ENCODE measurements at places on chromosomes 4 and X.

GRCh38 chr4:168812806-168813205 is 197.2 kb downstream of the CBR4 start:
- no peak for DNase-seq

DNA sequence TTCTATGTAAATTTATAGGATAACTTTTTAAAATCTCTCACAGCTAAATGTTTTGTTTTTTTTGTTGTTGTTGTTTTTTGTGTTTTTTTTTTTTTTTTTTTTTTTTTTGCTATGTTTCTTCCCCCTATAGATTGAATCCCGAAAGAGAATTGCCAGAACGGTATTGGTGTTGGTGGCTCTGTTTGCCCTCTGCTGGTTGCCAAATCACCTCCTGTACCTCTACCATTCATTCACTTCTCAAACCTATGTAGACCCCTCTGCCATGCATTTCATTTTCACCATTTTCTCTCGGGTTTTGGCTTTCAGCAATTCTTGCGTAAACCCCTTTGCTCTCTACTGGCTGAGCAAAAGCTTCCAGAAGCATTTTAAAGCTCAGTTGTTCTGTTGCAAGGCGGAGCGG is 4.1 kb downstream of the BRS3 start:
- no peak for DNase-seq

GRCh38 chr4:110854021-110854678 is 231.3 kb upstream of the PITX2 start:
- no peak for DNase-seq

DNA sequence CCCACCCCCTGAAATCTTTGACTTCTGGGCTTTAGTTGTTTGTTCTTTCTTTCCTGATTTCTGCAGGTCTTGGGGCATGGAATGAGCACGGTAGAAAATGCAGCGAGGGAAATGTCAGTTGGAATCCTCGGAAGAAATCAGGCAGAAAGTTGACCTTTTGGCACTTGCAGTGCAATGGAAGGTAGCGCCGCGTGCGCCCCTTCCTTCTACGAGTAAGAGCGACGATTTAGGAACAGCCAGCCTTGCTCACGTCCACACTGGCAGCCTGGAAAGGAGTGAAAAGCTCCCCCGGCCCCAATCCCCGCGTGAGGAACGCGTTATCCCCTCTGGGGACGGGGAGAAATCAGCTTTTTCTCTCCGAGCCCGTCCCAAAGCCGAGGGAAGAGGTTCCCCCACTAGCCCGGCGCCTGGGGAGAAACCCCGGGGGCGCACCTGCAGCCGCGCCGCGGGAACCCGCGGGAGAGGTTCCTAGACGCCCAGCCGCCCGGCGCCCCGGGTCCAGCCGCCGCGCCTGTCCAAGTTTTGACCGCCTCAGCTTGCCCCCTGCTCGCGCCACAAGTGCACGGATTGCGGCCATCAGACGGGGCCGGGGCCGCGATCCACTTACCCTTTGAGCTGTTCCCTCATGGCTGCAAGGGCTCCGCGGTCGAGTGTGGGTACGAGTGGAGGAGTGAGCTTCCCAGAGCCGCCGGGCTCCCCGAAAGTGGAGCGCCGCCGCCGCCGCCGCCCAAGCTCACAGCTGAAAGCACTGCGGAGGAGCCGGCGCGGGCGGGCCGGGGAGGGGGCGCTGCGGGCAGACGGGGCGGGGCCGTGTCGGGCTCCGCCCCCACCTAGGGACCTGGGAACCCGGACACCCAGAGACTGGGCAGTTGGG is 194.6 kb upstream of the FTHL17 start:
- no peak for DNase-seq

DNA sequence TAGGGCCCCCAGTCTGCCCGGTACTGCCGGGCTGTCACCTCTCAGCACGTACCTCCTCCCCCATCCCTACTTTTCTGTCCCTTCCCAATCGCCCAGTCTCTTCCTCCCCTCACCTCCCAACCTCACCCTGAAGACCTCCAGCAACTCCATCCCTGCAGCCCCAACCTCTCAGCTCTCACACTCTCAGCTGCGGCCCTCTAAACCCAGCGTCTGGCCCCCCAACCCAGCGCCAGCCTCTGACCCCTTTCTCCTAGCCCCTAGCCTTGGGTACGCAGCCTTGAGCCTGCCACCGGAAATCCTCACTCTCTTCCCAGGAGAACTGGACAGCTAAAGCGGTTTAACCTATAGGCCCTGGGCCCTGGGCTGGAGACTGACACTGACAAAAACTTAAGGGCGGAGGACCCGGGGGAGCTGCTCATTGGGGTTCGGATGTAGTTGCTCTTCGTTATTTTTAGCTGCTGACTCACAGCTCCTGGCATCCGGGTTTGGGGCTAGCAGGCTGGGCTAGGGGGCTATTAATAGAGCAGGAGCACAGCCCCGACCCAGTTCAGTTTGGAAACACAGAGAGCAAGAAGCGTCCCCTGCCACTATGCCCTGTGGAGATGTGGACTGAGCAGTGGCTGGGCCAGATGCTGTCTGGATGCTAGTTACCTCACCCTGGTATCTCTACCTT is 9.6 kb upstream of the DLG3 start:
- no peak for DNase-seq

DNA sequence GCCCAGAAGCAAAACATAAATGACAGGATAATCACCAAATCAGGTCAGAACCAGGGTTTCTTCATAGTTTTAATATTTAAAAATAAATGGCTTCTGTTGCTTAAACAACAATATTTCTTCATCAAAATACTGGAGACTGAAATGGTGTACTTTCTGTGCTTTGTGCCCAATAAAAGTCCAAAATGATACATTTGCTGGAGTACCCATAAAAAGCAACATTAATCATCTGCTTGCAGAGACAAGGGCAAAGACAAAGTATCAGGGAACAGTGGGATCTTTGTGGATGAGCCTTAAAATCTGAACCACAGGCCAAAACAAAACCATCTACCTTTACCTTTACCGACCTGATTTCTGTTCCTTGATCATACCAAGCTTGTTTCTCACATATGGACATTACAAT is 683.9 kb upstream of the ATOH1 start:
- no peak for DNase-seq

GRCh38 chr4:5386921-5387320 is 321.4 kb downstream of the EVC2 start:
- no peak for DNase-seq

DNA sequence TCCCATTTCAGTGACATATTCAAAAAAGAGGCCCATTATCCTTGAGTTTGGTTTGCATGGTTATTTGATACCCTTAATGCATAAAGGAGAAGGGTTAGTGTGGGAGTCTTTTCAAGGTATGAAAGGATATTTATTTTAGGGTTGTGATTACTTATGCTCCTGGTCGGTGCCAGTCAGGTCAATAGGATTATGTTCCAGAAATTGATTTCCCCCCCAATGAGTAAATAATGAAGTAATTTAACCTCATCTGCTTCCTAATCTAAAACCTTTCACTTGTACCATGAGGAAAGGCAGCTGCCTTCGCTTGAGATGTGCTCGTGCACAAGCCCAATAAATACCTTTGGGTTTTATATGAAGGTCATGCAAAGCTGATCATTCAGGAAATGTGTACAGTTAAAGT is 55.0 kb upstream of the NR0B1 start:
- DNase-seq: no peak

DNA sequence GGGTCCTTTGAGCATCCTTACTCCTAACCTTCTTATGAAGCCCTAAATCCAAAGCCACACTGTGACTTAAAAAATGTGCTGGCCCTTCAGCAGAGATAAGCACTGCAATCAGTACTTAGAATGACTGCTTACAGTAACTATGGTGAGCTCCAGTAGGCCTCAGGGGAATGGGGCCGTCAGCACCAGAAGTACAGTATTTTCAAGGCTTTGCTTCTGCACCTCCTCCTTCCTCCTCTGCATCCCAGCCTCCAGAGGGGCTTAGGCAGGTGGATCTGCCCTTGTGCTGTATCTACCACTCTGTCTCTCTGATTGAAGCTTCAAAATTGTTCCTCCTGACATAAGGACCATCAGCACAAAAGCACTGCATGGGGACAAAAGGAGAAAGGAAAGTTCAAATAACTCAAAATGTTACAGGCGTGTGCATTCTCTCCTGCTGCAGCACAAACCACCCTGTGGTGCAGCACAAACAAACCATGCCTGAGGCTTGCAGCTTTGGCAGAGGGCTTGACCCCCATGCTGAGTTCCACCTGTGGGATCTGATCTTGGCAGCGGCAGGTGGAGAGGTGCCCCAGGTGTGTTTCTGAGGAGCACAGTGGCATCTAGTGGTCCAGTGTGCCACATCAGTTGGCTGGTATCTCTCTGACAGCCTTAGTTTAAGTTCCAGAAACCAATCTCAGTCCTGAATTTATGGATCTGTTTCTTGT is 164.7 kb downstream of the SOWAHB start:
- no peak for DNase-seq

DNA sequence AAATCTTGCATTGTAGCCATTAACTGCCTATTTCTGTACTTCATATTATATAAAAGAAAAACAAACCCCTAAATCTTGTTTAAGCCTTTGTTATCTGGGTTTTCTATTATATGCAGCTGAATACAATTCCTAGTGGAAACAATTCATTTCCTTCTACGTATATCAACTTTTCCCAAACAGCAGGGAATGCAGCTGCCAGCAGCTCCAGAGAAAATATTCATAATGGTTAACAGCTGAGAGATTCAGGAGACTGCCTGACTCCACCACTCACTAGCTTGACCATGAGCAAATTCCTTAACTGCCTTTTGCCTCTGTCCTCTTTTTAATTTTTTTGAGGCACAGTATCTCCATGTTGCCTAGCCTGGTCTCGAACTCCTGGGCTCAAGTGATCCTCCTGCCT is 146.2 kb downstream of the SPATA18 start:
- DNase-seq: no peak

- DNase-seq: no peak
Observed at GRCh38 chr4:8287343-8288280, 18.1 kb downstream of the HTRA3 start.
